ENCODE measurements at places on chromosomes 2 and 18. TPM values are rescaled to one million over a fixed set of nuclear protein-coding genes. Genes with fewer than 3 reads are reported as not detected.
A peak's percentile ranks its signal among the peaks of the same experiment; 100 is the strongest.

The PREB gene
- 125 TPM for polyA plus RNA-seq

The CCDC150 gene
- polyA plus RNA-seq, result 0.13 TPM

The OBSL1 gene
- polyA plus RNA-seq, result 35.9 TPM

The TSPYL6 gene
- 0.05 TPM for polyA plus RNA-seq

The SPATA3 gene
- not detected for polyA plus RNA-seq

The TOGARAM2 gene
- polyA plus RNA-seq, result 30.4 TPM

DNA sequence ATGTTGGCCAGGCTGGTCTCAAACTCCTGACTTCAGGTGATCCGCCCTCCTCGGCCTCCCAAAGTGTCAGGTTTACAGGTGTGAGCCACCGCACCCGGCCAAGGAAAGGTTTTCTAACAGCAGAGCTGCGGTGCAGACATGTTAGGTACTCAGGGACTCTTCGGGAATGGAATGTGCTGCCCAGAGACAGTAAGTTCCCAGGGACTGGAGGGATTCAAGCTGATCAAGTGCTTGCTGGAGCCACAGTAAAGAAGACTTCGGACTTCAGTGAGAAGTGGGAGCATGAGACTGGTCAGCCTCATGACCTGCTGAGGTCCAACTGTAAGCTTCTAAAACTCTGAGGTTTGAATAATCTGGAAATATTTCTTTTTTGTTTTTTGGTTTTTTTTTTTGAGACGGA lies 7.8 kb upstream of the DES start:
- no peaks in the 10 kb centered on the region for H3K36me3 ChIP-seq
- no peak for DNase-seq
- H3K27ac ChIP-seq, result peak overlapping the region; percentile 30
- H3K4me1 ChIP-seq, result peaks cover 42% of the 10 kb centered on the region

DNA sequence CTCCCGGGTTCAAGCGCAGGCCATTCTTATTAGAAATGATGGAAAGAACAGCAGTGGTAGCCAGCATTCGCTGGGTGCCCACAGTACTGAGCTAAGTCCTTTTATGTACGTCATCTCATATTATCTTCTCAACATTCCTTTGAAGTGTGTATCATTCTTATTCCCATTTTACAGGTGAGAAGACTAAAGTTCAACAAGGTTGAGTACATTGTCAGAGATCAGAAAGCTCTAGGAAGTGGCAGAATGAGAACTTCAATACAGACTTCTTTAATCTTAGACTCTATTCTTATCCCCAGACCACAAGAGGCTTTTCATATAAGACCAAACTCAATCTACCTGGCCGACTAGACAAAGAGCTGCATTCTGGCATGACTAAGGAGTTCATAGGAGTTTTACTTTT lies 86.7 kb downstream of the NPAS2 start:
- H3K36me3 ChIP-seq, result no peaks in the 10 kb centered on the region
- no peaks in the 10 kb centered on the region for H3K27me3 ChIP-seq
- H3K27ac ChIP-seq, result no peak overlapping the region

DNA sequence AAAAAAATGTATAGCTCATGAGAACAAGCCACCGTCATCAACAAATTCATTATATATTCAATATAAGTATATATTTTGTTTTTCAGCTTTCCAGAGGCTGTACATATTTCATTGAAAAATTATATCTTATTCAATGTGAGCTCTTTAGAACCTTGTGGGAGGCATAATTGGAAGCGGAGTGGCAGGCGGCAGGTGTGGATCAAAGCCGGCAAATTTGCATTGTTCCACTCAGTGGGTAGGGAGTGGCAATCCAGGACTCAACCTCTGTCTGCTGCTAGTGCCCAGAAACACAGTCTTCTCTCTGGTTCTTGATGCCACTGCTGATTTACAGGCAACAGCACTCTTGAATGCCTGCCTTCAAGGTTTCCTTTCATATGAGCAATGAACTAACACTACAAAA lies 46.9 kb downstream of the GCA start:
- DNase-seq, result no peak
- no peaks in the 10 kb centered on the region for H3K4me1 ChIP-seq
- H3K27me3 ChIP-seq, result no peaks in the 10 kb centered on the region
- H3K36me3 ChIP-seq, result no peaks in the 10 kb centered on the region

DNA sequence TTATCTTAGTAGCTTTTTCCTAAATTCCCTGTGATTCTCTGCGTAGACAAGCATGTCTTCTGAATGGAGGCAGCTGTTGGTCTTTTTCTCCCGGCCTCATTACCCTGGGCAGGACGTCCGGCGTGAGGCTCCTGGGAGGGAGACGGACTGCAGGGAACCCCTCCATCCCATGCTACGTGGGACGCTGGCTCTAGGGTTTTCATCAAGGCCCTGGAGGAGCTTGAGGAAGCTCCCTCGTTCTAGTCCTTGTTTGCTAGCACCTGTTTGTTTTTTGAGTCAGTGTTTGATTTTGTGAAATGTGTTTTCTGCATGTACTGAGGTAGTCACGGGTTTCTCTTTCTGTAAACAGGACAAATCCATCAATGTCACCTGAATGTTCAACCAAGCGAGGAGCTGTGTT lies 99.3 kb upstream of the TMEM18 start:
- H3K27me3 ChIP-seq, result no peaks in the 10 kb centered on the region
- no peaks in the 10 kb centered on the region for H3K4me1 ChIP-seq
- DNase-seq, result no peak
- no peak overlapping the region for H3K27ac ChIP-seq
- H3K36me3 ChIP-seq, result no peaks in the 10 kb centered on the region

GRCh38 chr2:41222593-41222992 lies 770.7 kb upstream of the SLC8A1 start:
- H3K4me3 ChIP-seq, result no peak overlapping the region
- H3K4me1 ChIP-seq, result no peaks in the 10 kb centered on the region
- H3K36me3 ChIP-seq, result no peaks in the 10 kb centered on the region
- H3K27ac ChIP-seq, result no peak overlapping the region
- DNase-seq, result no peak

DNA sequence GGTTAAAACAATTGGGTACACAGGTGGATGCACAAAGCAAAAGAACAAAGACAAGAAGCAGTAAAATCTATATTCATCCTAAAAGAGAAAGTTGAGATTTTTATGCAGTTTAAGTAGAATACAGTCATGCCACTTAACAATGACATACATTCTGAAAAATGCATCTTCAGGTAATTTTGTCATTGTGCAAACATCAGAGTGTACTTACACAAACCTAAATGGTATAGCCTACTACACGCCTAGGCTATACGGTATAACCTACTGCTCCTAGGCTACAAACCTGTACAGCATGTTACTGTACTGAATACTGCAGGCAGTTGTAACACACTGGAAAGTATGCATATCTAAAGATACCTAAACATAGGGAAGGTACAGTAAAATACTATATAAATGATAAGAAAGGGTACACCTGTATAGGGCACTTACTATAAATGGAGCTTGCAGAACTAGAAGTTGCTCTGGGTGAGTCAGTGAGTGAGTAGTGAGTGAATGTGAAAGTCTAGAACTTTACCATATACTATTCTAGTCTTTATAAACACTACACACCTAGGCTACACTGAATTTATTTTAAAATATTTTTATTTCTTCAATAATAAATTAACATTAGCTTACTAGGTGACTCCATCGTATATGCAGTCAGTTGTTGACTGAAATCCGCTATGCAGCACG lies 132.9 kb downstream of the BARD1 start:
- H3K27me3 ChIP-seq, result no peaks in the 10 kb centered on the region
- DNase-seq, result no peak
- no peak overlapping the region for H3K4me3 ChIP-seq
- H3K4me1 ChIP-seq, result no peaks in the 10 kb centered on the region
- H3K36me3 ChIP-seq, result no peaks in the 10 kb centered on the region

DNA sequence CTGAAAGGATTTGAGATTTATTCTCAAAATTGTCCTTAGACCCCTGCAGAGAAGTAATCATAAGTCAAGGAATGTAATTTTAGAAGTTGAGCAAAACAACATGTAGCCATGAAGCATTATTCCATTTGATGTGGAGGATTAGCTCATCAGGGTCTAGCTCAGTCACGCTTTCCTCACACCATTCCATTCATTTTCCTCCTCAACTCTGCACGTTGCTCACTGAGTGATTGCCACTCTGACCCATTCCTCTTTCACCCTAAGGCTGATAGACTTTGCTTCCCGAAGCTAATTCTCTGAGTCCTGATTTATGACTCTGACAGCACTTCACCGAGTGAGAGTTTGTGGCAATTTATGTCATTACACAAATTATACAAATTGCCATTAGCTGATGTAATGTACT lies 820.6 kb upstream of the PIK3C3 start:
- no peak for DNase-seq
- H3K36me3 ChIP-seq, result no peaks in the 10 kb centered on the region
- no peak overlapping the region for H3K27ac ChIP-seq
- H3K4me1 ChIP-seq, result no peaks in the 10 kb centered on the region

- peaks cover 81% of the 10 kb centered on the region for H3K4me1 ChIP-seq
- no peak overlapping the region for H3K4me3 ChIP-seq
- H3K27ac ChIP-seq, result peak overlapping the region; percentile 74
- no peaks in the 10 kb centered on the region for H3K36me3 ChIP-seq
Measured at GRCh38 chr2:47057687-47058002, 97.5 kb downstream of the STPG4 start.

- H3K4me3 ChIP-seq, result no peak overlapping the region
- no peaks in the 10 kb centered on the region for H3K27me3 ChIP-seq
- no peak for DNase-seq
- H3K36me3 ChIP-seq, result no peaks in the 10 kb centered on the region
Measured at GRCh38 chr2:96694816-96695455, 44.9 kb downstream of the LMAN2L start.

DNA sequence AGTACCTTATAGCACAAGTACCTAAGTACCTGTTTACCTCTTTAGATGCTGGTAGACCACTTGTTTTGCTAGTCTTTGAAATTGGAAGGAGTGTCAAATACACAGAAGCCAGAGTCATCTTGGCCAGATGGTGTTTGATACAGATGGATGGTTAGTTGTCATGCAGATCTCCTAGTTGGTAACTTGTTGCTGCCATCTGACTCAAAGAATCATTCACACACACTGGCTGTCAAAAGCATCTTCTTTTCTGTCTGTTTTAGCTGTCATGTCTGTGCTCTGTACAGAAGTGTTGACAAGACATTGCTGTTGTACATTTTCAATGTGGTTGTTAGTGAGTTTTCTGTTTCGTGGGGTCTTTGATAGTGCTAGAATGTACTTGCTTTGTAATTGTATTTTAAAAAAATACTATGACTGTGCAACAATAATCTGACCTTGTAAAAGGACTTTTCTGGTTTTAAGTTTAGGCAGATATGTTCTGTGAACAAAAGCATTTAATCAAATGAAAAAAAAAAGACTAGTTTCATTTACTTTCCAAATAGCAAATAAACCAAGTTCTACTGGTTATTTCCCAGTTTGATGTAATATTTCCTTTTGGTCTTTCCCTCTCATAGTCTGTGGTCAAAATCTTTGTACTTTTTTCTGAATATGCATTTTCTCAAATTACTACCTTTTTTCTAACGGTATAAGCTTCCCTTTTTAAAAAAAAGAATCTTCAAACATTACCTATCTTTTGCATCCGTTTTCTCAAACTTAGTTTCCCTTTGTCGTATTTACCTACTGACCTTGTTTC lies 39.9 kb downstream of the TANK start:
- H3K27me3 ChIP-seq, result no peaks in the 10 kb centered on the region
- H3K4me1 ChIP-seq, result peaks cover 7% of the 10 kb centered on the region
- H3K27ac ChIP-seq, result no peak overlapping the region
- peaks cover 2% of the 10 kb centered on the region for H3K36me3 ChIP-seq
- no peak overlapping the region for H3K4me3 ChIP-seq

- H3K27me3 ChIP-seq, result no peaks in the 10 kb centered on the region
- no peak overlapping the region for H3K4me3 ChIP-seq
Measured at GRCh38 chr2:176291335-176291734, 22.1 kb downstream of the MTX2 start.

DNA sequence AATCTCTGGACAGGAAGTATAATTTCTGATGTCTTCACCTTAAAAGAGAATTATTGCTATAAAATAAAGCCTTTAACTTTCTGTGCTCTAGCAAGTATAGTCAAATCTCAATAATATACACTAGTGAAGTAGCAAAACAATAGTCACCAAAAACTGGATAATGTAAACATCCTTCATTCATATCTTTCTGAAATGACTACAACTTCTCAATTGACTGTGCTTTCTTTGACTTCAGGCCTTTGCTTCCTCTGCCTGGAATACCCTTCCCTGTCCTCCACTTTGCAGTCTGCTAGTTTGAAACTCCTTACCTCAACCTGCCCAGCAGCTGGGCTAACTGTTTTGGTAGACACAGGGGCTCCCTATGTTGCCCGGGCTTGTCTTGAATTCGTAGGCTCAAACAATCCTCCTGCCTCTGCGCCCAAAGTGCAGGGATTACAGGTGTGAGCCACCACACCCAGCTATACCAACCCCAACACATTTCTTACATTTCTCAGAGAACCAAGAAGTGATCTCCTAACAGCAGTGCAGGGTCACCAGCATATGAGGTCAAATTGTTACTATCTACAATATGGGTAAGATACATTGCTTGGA lies 6.6 kb upstream of the PCBP1 start:
- H3K36me3 ChIP-seq, result peaks cover 89% of the 10 kb centered on the region
- DNase-seq, result no peak
- H3K4me1 ChIP-seq, result peaks cover 21% of the 10 kb centered on the region

DNA sequence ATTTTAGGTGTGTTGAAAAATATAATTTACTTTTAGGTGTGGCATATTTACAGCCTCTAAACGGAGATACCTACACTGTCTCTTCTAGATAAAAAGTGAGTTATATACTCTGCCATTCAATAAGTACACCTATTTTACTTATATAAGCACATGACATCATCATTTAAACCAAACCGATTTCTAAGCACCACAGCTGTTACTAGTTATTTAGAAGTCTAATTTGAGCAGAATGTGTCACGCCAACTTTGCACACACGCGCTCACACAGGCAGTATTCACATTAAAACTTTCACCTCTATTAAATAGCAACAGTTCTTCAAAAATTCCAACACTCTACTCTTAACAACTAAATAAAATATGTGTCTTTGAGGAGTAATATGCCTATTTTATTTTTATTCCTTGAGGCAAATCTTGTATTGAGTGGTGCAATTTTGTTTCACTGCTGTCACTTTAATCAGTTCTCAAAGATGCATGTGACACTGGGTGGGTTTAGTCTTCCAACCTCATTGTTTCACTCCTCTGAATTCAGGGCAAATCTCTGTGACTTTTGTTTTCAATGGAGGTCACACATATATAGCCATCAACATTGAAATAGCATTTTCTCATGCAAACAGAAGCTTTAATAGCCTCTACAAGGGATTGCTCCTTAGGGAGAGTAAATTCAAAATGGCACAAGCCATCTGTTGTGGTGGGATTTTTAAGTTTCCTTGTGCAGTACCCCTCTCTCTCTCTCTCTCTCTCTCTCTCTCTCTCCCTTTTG lies 721.0 kb downstream of the PLCL1 start:
- H3K27ac ChIP-seq, result no peak overlapping the region
- H3K4me1 ChIP-seq, result no peaks in the 10 kb centered on the region
- no peaks in the 10 kb centered on the region for H3K36me3 ChIP-seq
- no peaks in the 10 kb centered on the region for H3K27me3 ChIP-seq

GRCh38 chr2:146785101-146785500 lies 1059.7 kb upstream of the ACVR2A start:
- H3K4me3 ChIP-seq, result no peak overlapping the region
- no peaks in the 10 kb centered on the region for H3K27me3 ChIP-seq
- H3K27ac ChIP-seq, result no peak overlapping the region
- DNase-seq, result no peak
- H3K36me3 ChIP-seq, result no peaks in the 10 kb centered on the region

Data from psoas muscle (tissue), 8 donors.